ENCODE measurements at places on chromosomes 13 and 19.

DNA sequence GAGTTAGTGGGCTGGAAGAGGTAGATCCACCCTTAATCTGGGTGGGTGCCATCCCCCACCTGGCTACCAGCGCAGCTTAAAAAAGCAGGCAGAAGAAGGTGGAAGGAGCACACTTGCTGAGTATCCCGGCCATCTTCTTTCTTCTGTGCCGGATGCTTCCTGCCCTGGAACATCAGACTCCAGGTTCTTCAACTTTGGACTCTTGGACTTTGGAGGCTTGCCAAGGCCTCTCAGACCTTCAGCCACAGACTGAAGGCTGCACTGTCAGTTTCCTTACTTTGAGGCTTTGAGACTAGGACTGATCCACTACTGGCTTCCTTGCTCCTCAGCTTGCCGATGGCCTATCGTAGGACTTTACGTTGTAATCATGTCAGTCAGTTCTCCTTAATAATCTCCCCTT is 127.6 kb upstream of the GPC6 start:
- no peak for DNase-seq

GRCh38 chr19:30883071-30883470 is 466.2 kb downstream of the TSHZ3 start:
- DNase-seq: no peak

DNA sequence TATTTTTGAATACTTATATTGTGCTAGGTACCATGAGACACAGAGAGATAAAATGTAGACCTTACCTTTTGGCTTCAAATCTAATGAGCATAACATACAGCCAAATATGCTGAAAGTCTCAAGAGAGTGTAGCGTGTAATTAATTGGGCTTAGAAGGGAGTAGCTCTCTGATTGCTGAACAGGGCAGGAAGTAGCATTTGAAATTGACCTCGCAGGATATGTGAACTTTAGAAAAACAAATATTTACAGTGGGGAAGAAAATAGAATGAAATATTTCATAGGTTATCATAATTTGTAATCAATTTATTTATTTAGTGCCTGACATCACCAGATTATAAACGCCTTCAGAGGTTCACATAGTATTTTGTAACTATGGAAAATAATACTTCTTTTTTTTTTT is 327.1 kb downstream of the RFC3 start:
- no peak for DNase-seq

GRCh38 chr13:28219408-28220099 is 81.2 kb downstream of the PAN3 start:
- no peak for DNase-seq

GRCh38 chr13:50529154-50529882 is 314.2 kb downstream of the DLEU7 start:
- DNase-seq: no peak

GRCh38 chr13:86051134-86052103 is 252.2 kb upstream of the SLITRK6 start:
- DNase-seq: no peak
